Activated T-helper 9 cell treated with anti-CD3 and anti-CD28 coated beads, Interleukin-2, amount 50 U/mL, for 16 hours (primary cell): ENCODE measurements at places on chromosomes 13 and 19.

DNA sequence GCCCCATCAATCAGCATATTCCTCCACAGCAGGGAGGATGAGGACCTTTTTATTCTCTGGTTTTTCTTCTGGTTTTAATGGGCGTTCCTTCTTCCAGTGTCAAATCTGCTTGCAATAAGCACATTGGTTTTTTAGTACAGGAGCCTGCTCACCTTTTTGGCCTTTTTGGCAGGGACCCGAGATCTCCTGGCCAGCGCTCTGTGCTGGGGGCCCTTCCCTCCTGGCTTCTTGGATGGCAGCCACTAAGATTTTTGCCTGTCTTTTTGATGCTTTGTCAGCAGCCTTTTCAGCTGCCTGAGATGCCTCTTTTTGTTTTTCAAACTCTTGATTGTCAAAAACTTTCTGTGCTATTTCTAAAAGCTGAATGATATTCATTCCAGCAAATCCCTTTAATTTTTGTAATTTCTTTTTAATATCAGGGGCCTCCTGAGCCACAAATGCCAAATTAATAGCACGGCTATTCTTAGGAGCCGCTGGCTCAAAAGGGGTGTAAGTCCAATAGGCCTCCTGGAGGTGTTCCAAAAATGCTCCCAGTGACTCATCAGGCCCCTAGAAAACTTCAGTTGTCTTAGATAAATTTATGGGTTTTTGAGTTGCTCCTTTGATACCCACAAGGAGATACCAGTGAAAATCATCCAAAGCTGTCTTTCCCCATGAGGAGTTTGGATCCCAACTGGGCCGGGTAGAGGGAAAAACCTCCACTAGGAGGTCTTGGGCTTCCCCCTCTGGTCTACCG, 73.0 kb downstream of the ZNF100 start:
- no peak for DNase-seq

GRCh38 chr13:98880677-98881076, 97.2 kb downstream of the DOCK9 start:
- no peak for DNase-seq

- DNase-seq: no peak
Observed at GRCh38 chr13:33997574-33997973, 179.6 kb downstream of the RFC3 start.

- no peak for DNase-seq
Observed at GRCh38 chr13:31686670-31687425, 52.5 kb upstream of the RXFP2 start.

- DNase-seq: no peak
Observed at GRCh38 chr13:34124666-34125306, 306.8 kb downstream of the RFC3 start.

DNA sequence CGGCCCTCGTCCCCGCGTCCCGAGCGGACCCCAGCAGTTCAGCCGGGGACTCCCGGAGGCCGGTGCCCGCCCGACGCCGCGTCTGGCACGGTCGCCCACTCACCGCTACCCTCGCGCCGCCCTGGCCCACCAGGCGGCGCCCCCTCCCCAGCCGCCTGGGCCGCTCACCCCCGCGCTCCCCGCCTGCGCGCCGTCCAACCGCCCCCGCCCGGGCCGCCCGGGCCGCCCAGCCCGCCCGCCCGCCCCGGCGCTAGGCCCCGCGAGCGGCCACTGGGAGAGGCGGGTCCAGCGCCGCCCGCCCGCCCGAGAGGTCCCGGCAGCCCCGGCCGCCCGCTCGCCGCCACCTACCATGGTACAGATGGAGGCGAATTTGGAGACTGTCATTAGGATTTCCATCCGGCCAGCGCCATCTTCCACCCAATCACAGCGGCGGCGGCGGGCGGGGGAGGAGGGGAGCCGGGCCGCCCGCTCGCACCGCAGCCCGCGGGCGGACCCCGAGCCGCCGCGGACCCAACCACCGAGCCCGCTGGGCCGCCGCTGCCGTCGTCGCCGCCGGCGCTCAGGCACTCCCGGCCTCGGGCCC, at the start of gene USP12:
Gene USP12, minus strand, starts transcription at position 568 of the 583 bp plus-strand sequence. Its CDS starts 172 bp downstream, at position 396.
- DNase-seq: peak; percentile 25

- no peak for DNase-seq
Observed at GRCh38 chr19:29442910-29443309, 82.9 kb upstream of the VSTM2B start.
